ENCODE measurements at places on chromosomes 5 and 9.

- DNase-seq: no peak
Measured at GRCh38 chr5:56191656-56192055, 41.5 kb downstream of the ANKRD55 start.

GRCh38 chr9:135339378-135339973 is 140.1 kb upstream of the PPP1R26 start:
- no peak for DNase-seq

GRCh38 chr9:347667-348292 is 133.1 kb downstream of the DOCK8 start:
- no peak for DNase-seq

- no peak for DNase-seq
Measured at GRCh38 chr5:55591686-55592085, 56.9 kb upstream of the PLPP1 start.

- no peak for DNase-seq
Measured at GRCh38 chr5:170076211-170076610, 29.5 kb upstream of the FOXI1 start.

- no peak for DNase-seq
Measured at GRCh38 chr9:136304981-136305380, 1.1 kb upstream of the CCDC187 start.

DNA sequence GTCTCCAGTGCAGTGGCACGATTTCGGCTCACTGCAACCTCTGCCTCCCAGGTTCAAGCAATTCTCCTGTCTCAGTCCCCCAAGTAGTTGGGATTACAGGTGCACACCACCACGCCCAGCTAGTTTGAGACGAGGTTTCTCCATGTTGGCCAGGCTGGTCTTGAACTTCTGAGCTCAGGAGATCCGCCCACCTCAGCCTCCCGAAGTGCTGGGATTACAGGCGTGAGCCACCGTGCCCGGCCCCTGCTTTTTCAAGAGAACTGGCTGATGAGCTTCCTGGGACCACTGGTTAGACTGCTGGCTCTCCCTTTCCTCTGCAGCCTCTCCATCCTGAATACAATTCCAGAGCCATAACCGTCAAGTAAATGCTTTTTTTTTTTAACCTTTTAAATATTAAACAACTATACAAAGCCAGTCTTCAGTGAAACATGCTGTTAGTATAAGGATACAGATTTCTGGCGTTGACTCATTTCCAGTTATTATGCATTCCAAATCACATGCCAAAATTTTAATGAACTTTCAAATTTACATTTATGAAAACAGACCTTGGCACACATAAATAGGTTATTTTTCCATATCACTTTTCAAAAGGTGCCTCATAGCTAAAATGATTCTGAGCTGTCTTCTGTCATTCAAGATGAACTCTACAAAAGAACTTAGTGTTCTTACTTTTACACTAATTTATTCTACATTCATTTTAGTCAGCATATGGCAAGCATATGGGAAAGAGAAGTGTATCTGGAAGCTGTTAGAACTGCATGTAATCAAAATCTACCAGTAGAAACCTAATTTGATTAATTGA is 116.0 kb downstream of the MLLT3 start:
- DNase-seq: no peak

GRCh38 chr5:67297376-67297775 is 100.8 kb upstream of the CD180 start:
- no peak for DNase-seq
